ENCODE measurements at places on chromosomes 12 and 14. TPM values are rescaled to one million over a fixed set of nuclear protein-coding genes. Genes with fewer than 3 reads are reported as not detected.

RNF10 gene
- 79.9 TPM for total RNA-seq

P3H3 gene
- total RNA-seq, result 93.3 TPM

RTN1 gene
- total RNA-seq, result not detected

REP15 gene
- total RNA-seq, result not detected

HAL gene
- not detected for total RNA-seq

KCNA5 gene
- not detected for total RNA-seq

NOS1 gene
- total RNA-seq, result 0.14 TPM

ZFYVE21 gene
- total RNA-seq, result 9.7 TPM

PPM1H gene
- total RNA-seq, result 33.3 TPM

Data from Caki2 (cell line).